CD4-positive, alpha-beta T cell treated with Interleukin-10 for 1 hour (primary cell): ENCODE measurements at places on chromosomes 1 and 21.

- no peak for DNase-seq
Measured at GRCh38 chr1:188723332-188724020, 1754.2 kb downstream of the BRINP3 start.

DNA sequence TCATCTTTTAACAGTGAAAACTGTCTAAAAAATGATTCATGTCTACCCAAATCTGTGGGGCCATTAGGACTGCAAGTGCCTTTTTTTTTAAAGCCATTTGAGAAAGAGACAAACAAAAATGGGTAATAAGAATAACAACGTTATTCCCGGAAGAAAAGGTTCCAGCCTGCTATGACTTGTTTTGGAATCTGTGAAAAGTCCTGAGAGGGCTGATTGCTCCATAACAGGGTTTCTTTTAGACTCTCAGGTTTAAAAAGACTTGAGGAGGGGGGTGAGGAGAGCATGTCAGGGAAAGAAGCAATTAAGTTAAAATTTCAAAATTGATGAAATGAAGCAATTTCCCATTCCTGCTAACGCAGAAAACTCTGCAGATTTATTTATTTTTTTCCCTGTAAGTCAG is 56.4 kb downstream of the CACHD1 start:
- no peak for DNase-seq

- DNase-seq: no peak
Measured at GRCh38 chr1:87686136-87686495, 357.4 kb downstream of the LMO4 start.

- DNase-seq: no peak
Measured at GRCh38 chr1:201353186-201353940, 24.1 kb downstream of the TNNT2 start.
